ENCODE measurements at places on chromosomes 13 and 19.

DNA sequence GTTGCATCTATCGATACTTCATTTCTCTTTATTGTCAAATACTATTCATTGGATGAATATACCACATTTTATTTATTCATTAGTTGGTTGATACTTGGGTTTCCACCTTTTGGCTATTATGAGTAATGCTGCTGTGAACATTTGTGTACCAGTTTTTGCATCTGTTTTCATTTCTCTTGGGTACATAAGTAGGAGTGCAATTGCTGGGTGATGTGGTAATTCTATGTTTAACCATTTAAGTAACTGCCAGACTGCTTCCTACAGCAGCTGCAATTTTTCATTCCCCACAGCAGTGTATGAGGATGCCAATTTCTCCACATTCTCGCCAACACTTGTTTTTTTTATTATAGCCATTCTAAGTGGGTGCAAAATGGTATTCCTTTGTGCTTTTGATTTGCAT is 2.6 kb downstream of the KCNJ14 start:
- no peak for DNase-seq

DNA sequence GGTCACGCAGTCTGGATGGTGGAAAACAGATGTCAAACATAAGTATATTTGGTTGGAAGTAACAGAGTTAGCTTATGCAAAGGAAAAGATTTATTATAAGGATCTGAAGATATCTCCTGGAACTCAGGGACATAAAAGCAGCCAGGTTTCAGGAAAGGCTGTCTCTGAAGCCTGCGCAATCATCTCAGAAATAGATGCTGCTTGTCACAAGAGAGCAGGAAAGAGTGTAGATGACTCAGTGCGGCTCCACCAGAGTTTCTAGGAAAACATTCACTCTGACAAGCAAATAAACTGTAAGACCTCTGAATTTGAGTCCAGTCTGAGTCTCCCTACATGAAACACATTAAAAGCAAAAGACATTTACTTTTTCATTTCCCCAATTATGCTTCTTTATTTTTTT is 220.4 kb upstream of the HTR2A start:
- DNase-seq: no peak

- no peak for DNase-seq
Measured at GRCh38 chr13:94112227-94112626, 367.3 kb downstream of the DCT start.

- no peak for DNase-seq
Measured at GRCh38 chr13:76758257-76758656, 127.9 kb downstream of the KCTD12 start.

- no peak for DNase-seq
Measured at GRCh38 chr13:72317346-72318109, 409.9 kb downstream of the MZT1 start.

DNA sequence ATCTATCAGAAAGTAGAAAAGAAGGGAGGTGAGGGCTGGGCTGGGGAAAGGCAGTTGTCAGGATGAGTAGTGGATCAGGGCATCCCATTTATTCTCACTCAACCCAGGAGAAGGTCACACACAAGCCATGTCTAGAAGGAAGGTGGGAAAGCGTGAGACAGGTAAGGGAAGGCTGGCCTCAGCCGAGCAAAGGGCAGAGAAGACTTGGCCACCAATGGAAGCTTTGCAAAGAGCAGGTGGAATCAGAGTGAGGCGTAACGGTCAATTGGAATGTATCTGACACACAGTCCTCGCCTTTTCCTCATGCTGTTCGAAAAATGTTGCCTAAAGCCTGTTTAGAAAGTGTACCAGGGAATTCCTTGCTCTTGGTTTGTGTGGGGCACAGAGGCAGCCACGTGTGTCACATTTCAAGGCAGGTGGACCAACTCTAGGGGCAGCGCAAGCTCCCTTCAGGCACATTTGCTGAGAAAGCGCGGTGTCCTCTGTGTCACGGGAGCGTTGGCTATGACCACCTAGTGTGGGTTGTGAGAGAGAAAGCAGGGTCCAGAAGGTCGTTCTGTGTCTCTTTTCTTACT is 118.8 kb upstream of the SPATA13 start:
- no peak for DNase-seq

DNA sequence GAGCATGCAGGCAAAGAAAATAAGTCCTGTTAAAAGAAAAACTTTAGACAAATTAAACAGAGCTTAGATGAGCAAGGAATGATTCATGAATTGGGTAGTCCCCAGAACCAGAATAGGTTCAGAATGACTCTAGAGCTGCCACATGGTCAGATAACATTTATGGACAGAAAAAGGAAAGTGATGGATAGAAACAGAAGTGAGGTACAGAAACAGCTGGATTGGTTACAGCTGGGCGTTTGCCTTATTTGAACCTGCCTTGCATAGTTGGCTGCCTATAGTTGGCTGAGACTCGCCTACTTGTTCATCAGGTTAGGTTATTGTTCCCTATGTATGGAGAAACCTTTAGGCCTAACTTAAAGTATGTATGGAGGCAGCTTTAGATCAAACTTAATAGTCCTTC is 35.4 kb downstream of the WDFY2 start:
- no peak for DNase-seq

DNA sequence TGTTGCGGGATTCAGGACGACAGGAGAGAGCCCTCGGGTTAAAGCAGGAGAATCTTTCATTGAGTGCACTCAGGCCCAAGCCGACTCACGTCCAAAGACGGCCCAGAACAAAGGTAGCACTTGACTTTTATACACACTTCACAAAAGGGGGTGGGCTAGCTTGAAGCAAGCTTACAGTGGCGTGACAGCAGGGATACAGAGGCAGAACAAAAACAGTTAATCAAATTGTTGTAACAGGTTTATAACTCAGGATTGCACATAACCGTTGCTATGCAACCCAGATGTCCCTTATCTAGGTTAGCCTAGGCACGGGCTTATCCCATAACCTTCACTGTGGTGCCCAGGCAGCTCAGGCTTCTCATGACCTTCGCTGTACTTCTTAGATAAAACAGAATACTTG is 2.0 kb downstream of the MED25 start:
- DNase-seq: no peak

GRCh38 chr19:8163759-8164158 is 14.4 kb upstream of the FBN3 start:
- DNase-seq: no peak

- DNase-seq: no peak
Measured at GRCh38 chr13:31722673-31723072, 16.7 kb upstream of the RXFP2 start.

- DNase-seq: no peak
Measured at GRCh38 chr13:67135356-67135755, 94.8 kb downstream of the PCDH9 start.

GRCh38 chr19:38452430-38453366 is 19.2 kb downstream of the RYR1 start:
- DNase-seq: no peak

DNA sequence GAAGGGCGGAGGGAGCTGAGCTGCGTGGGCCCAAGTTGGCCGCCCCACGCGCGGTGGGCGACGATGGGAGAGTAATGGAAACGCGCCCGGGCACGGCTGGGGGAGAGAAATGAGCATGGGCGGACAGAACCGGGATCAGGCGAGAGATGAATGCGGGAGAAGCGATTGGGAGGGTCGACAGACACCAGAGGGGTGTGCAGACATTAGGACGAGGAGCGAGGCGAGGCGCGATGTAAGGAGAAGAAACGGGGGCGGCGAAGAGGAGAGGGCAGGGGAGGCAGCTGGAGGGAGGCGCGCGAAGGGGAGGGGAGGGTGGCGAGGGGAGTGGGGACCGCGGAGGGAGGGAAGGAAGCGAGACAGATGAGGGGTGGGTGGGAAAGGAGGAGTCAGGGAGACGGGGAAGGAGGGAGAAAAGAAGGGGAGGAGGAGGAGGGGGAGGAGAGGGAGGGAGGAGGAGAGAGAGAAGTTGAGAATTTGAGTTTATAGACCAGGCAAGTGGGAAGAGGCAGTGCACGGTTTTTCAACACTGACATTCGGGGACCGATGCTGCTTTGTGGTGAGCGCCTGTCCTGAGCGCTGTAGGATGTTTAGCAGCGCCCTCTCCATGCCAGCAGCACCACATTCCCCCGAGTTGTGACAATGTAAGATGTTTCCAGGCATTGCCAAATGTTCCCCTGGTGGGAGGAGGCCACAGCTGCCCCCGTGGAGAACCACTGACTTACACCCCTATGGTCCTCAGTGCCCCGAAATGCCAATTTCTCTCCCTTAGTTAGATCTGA is at the start of gene SHISA7:
TSS of gene SHISA7 (minus strand) at position 256 of the 779 bp plus-strand sequence. CDS start 437 bp downstream, outside the sequence.
- no peak for DNase-seq

- no peak for DNase-seq
Measured at GRCh38 chr13:53052675-53053074, 24.1 kb downstream of the OLFM4 start.

GRCh38 chr19:12974301-12975220 is 5.2 kb downstream of the DAND5 start:
- no peak for DNase-seq

DNA sequence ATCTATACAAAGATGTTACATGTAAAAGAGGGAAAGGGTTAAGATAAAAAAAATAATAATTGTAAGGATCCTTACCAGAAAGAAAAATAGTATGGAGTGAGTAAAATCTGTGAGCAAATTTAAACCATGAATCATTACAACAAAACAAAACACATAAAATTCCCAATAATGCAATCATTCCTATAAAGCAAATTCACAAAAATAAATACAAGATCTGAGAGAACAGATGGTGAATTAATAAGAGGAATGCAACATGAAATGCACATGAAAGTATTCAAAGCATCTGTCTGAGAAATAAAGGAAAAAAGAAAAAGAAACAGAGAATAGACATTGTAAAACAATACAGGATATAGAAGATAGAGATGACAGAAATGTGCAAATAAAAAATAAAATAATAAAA is 681.5 kb upstream of the KLHL1 start:
- DNase-seq: no peak

GRCh38 chr19:7924241-7924640 is 1.7 kb downstream of the CTXN1 start:
- DNase-seq: no peak

DNA sequence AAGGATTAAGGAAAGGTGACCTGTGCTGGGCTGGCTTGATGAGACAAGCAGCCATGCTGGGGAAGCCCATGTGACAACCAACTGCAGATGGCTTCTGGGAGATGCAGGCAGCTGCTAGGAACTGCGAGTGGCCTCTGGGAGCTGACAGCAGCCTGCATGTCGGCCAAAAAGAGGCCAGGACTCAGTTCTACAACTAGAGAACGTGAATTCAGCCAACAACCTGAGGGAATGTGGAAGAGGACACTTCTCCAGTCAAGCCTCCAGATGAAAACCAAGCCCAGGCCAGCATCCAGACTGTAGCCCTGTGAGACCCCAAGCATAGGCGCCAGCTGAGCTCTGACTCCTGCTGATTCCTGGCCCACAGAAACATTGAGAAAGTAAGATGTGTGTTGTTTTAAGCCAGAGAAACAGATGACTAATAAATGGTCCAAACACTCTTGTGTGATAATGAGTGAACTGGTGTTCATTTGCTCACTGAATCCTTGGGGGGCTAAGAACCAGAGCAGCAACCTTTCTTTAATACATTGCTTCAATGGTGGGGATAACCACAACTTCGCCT is 45.0 kb downstream of the SLC7A1 start:
- DNase-seq: no peak

GRCh38 chr13:94246495-94246894 is 233.0 kb downstream of the DCT start:
- DNase-seq: no peak

DNA sequence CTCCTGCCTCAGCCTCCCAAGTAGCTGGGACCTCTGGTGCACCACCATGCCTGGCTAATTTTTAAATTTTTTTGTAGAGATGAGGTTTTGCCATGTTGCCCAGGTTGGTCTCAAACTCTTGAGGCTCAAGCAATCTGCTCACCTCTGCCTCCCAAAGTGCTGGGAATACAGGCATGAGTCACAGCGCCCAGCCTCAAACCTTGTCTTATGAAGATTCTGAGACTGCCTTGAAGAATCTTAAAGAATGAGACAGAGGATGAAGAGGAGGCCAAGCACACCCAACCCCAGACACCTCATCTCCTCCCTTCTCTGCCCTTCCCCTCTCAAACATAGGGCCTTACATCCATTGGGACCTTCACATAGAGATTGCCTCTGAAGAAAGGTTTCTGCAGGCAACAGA is 179.7 kb downstream of the ABCC4 start:
- DNase-seq: no peak

GRCh38 chr19:5925830-5926427 is 11.9 kb downstream of the CAPS start:
- DNase-seq: no peak

GRCh38 chr13:110115591-110115990 is 191.4 kb downstream of the COL4A1 start:
- DNase-seq: no peak

- no peak for DNase-seq
Measured at GRCh38 chr19:35354898-35355297, 3.4 kb upstream of the FFAR3 start.

- no peak for DNase-seq
Measured at GRCh38 chr19:20321139-20321763, 154.2 kb downstream of the ZNF486 start.
